Erythroblast (primary cell): ENCODE measurements at places on chromosomes 5 and 9.
A peak's percentile ranks its signal among the peaks of the same experiment; 100 is the strongest.

- DNase-seq: no peak
These were observed 1138.2 kb downstream of the TAF11L14 start for GRCh38 chr5:18772475-18772874.

GRCh38 chr5:135934939-135935338, 19.8 kb downstream of the LECT2 start:
- DNase-seq: no peak

GRCh38 chr5:97553604-97554452, 370.8 kb upstream of the RIOK2 start:
- DNase-seq: no peak

GRCh38 chr5:171846323-171846722, 60.7 kb downstream of the SMIM23 start:
- no peak for DNase-seq

- no peak for DNase-seq
These were observed 15.6 kb upstream of the DAB2 start for GRCh38 chr5:39440192-39440957.

DNA sequence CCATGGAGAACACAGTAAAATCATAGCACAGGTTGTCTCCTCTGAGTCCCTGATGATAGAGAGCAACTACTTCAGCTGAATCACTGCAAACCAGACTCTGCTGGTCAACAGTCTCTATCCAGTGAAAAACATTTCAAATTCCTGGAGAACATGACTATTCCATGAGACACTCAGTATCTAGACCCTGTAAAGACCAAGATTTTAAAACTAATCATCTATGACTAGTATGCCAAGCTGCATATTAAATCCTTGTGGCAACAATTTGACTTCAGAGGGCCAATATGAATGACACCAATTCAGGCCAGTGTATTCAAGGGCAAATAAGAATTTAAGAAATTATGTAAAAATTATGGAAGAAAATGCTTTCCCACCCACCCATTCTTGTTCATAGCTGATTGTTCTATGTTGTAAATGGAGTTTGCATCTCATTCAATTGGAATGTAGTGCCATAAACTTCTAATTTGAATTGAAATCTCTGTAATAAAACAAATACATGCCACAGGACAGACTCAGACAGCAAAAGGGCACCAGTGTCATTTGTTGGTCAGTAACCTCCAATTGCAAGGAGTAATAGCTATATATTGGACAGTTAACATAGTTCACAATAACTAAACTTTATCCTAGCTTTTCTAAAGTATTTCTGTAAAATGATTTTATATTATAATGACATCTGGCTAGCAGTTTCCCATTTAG, 80.1 kb upstream of the LPAR1 start:
- no peak for DNase-seq

- DNase-seq: peak; percentile 19
These were observed 1.4 kb downstream of the MEF2C start for GRCh38 chr5:88881571-88881971.

DNA sequence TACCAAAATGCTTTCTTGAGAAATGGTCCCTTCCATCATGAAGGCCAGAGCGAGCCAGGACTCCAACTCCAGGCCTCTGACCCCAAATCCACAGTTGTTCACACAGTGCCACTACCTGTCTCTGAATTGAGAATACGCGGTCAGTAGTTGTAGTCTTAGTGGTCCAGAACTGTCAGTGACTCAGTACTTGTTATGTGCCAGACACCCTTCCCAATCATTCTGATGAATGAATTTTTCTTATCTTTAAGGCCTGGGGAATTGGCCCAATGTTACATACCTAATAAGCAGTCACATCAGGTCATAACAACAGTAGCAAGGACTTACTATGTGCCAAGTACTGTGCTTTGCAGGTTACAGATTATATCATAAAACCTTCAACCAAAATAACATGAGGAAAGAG, 72.7 kb upstream of the RARS1 start:
- DNase-seq: no peak

GRCh38 chr5:150117945-150118560, 31.7 kb upstream of the CSF1R start:
- DNase-seq: no peak

- DNase-seq: no peak
These were observed 27.8 kb downstream of the ADRA1B start for GRCh38 chr5:159944056-159944600.

- peak; percentile 11 for DNase-seq
These were observed 102.4 kb upstream of the APC start for GRCh38 chr5:112635276-112635675.

GRCh38 chr5:159849437-159850083, 66.7 kb upstream of the ADRA1B start:
- no peak for DNase-seq

- no peak for DNase-seq
These were observed 96.9 kb upstream of the KLF4 start for GRCh38 chr9:107586493-107586892.

DNA sequence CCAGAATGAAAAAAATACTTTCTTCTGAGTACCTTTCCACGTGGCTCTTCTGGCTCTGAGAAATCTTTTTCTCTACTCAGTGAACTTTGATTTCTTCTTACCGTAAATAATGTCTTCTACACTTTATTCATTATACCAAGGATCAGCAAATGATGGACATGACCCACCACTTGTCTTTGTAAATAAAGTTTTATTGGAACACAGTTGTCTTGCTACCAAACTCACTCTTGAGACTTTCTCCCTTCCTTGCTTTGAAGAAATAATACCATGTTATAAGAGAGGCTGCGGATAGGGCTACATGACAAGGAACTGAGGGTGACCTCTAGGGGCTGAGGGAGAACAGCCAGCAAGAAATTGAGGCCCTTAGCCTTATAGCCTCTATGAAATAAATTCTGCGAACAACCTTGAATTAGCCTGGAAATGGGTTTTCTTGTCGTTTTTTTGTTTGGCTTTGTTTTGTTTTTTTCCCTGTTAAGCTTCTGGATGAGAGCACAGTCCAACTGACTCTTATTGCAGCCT, 212.5 kb downstream of the COMMD10 start:
- DNase-seq: no peak

GRCh38 chr5:9365512-9365911, 180.4 kb downstream of the SEMA5A start:
- no peak for DNase-seq

- DNase-seq: no peak
These were observed 68.4 kb downstream of the NRG2 start for GRCh38 chr5:139974661-139975060.

DNA sequence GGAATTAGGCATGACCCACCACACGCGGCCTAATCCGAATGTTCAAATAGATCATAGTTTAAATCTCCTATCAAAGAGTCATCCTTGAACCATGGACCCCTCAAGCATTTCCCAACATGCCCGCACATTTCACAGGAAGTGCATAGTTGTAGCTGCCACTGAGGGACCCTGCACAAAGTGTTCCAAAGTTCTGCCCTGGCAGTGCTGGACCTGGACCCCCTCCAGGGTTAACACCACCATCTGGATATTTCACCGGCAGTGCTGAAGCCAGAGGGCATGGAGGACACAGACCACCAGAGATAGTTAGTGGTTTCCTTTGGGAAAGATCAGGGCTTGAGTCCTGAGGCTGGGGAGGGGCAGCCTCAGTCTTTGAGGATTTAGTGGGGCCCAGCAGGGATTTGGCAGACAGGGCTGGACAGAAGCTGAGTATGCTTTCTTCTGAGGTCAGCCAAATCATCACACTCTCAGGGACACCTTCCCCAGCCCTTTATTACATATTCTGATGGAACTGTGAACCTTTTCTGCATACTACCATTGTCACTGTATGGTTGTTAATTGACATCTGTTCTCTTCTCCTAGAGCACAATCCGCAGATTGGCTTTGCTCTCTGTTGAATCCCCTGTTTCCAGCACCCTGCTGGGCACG, 143.6 kb upstream of the EFNA5 start:
- no peak for DNase-seq

GRCh38 chr9:117564839-117565238, 139.4 kb upstream of the TLR4 start:
- no peak for DNase-seq

GRCh38 chr5:54523534-54523933, 6.0 kb downstream of the SNX18 start:
- no peak for DNase-seq

DNA sequence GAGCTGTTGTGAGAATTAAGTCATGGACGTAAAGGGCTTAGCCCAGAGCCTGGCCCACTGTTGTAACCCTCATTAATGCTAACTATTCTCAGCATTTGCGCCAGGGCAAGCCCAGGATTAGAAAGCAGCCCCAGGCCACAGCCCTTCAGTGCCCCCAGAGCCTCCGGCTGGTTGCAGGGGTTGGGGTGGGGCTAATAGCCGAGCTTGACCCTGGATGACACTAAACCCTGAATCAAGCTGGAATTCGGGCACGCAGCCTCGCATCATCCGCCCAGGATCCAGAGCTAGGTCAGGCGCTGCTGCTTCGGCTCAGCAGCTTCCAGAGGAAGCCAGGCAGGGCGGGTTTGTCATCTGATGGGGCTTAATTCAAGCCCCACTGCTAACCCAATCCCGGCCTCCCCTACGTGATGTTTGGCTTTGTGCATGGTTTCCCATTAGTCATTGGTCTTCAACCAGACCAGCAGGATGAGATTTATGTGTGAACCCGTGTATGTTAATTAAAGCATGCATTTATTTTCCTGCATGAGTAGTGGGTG, 1.2 kb upstream of the MEGF9 start:
- peak; percentile 31 for DNase-seq

DNA sequence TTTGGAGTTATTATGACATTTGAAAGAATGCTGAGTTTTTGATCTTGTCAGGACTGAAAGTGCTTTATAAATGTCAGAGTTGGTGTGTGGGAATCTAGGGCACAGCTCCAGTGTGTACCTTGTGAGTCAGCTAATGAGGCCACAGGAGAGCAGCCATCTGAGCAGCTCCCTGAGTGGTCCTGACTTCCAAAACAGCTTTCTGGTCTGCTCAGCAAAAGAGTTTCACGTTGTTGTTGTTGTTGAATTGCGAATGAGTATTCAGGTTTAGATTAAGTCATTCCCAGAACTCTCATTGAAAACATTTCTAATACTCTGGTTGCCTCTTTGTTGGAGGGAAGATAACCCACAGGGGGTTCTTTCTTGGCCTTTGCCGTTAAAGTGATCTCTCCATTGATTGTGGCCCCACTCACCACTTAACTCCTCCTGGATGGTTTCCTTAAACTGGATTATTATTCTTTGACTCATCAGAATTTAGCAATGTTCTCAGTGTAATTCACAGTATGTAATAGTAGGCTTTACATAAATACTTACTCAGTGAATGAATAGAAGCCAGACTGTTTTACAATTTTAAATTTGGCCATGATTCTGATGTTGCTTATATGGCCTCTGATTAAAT, 125.1 kb upstream of the SGCD start:
- no peak for DNase-seq

- peak; percentile 40 for DNase-seq
These were observed 39.7 kb downstream of the FABP6 start for GRCh38 chr5:160269017-160269416.

DNA sequence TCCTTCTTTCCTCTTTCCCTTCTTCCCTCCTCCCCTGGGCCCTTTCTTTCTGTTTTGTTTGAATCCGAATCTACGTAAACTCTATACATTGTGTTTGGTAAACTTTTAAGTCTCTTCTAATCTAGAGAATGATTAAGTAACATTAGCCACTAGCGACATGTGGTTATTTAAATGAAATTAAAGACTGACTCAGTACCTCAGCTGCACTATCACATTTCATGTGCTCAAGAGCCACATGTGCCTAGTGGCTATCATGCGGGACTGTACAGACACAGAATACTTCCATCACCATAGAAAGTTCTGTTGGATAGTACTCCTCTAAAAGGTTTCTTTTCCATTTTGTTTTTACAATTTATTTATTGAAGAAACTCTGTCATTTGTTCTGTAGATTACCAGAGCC, 29.0 kb downstream of the DCTN4 start:
- no peak for DNase-seq

DNA sequence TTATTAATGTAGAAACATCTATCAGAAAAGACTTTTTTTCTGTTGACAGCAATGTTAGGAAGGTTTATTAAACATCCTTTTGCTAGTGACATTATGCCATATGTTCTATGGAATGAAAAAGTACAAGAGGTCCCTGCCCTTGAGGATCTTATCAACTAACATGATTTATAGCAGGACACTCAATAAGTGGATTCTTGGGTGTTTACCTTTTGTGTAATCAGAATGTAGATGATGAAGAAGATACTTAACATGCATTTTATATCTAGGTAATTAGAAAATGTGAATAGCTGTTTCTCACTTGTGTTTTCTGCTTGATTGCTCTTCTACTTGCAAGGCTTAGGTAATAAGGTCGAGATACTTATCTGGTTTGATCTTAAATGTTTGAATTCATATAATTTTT, 4.9 kb downstream of the HMGCR start:
- no peak for DNase-seq

GRCh38 chr9:98944057-98944733, 488 bp downstream of the COL15A1 start:
- peak; percentile 68 for DNase-seq

GRCh38 chr9:121185178-121185745, 16.4 kb downstream of the RAB14 start:
- DNase-seq: no peak

GRCh38 chr5:54537725-54538124, 20.2 kb downstream of the SNX18 start:
- DNase-seq: no peak

DNA sequence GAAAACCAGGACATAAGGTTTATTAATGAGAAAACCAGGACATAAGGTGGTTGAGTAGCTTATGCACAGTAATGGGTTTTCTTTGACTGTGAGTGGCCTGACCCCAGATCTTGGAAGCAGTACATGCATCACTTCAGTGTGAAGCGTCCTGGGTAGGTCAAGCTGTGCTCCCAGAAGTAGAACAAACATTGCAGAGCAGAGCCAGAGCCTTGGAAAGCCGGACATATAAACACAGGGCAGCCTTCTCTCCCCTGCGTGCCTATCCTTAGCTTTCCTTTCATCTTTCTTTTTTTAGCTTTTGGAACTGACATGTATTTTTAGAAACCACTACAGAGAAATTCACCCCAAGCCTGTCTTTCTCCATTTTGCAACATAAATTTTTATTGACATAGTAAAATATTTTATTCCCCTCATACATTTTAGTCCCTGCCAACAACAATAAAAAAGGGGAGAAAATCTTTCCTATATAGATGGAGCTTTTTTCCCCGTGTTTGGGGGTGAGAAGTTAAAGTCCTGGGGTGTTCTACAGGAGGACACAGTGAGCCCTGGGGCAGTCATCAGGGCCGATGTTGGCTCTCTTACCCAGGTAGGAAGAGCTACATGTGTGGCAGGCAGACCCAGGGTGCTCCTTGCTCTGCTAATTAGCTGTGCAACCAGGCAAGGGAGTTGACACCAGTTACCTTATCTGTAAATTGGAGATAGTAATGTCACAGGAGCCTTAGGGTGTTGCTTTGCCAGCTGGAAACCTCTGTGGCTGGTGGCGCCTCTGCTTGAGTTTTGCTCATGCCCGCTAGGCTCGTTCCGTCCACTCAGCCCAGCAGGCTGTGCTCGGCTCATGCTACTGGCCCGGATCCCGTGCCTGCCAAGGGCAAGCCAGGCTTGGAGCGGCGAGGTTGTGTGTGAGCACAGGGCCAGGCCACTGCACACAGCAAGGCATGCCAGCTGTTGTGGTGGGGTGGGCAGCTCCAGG, 389.6 kb downstream of the KDM4C start:
- DNase-seq: peak; percentile 54
